ENCODE measurements at places on chromosomes 4 and X.
A peak's percentile ranks its signal among the peaks of the same experiment; 100 is the strongest.

DNA sequence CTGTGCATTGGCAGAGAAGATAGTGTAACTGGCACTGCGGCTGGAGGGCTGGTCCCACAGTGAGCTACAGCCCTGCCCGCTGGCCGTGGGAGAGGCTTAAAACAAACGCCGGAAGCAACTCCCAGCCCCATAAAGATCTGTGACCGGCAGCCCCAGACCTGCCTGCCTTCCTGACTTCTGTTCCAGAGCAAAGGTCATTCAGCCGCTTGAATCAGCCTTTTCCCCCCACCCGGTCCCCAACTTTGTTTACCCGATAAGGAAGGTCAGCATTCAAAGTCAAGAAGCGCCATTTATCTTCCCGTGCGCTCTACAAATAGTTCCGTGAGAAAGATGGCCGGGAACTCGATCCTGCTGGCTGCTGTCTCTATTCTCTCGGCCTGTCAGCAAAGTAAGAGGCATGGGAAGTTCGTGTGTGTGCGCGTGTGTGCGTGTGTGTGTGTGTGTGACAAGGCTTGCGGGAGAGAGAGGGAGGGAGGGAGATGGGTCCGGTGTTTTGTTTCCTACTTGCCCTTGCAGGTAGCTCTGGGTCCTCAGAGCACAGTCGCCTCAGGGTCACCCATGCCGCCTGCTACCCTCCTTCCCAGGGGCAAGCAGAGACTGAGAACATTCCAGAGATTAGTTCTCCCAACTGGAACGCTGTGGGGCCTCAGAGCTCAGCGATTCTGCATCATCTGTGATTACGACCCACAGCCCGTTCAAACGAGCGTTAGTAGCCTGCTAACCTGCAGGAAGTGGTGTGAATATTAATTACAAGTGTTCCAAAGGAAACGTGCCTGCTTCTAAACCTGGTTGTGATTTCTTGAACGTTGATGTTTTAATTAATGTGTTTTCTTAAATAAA lies at the start of gene MGST2:
Gene MGST2 (plus strand): TSS at position 130 of the 840 bp plus-strand sequence. CDS start 201 bp downstream, at position 331.
- peak; percentile 41 for DNase-seq

DNA sequence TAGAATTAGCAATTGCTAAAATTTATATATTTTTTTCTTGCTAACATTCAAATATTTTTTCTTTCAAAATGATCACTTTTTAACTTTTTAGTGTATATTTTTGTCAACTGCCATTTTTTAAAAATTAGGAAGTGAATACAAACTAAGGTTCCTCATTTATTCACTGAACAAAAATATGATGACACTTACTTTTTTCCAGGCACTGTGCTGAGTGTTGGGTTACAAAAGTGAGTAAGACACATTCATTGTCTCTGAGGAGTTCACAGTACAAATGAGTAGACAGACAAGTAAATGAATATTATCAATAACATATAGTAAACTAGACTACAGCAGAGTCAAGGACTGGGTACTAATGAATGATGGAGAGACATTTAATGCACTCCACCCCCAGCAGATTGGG lies 543.5 kb downstream of the PDHA2 start:
- no peak for DNase-seq

DNA sequence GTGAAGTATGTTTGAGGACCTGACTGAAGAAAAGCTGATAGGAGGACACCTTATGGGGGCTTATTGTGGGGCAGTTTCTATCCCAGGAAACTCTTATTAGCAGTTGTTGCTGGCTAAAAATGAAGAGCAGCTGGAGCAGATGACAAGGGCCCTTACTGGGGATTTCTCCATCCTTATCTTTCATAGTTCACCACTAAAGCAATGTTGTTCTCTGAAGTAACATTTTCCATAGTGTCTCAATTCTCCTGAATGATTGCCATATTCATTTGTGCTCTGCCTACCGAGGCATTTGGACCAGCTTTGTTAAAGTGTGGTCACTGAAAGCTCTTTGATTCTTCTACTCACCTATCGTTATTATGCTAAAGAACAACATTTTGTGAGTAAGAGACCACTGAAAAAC lies 7.7 kb downstream of the ENOX2 start:
- no peak for DNase-seq

DNA sequence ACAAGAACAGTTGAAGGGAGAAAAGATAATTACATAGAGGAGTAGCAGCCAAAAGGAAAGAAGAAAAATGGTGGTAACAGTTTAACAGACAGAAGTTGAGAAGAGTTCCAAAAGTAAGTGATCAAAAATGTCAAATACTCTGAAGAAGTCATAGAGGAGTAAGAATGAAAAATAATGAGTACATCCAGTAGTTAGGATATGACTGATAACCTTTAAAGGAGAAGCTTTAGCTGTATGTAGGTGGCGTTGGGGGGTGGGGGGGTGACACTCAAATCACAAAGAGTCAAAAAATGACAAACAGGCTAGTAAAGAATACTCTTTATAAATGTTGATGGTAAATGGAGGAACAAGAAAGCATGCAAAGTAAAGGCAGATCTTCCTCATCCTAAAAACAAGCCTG lies 40.6 kb downstream of the RAB33A start:
- DNase-seq = no peak
